ENCODE measurements at places on chromosomes 2 and 18. TPM values are rescaled to one million over a fixed set of nuclear protein-coding genes. Genes with fewer than 3 reads are reported as not detected.

GRCh38 chr2:7436096-7436906 lies 519.1 kb downstream of the RNF144A start:
- no peaks in the 10 kb centered on the region for H3K36me3 ChIP-seq
- no peak overlapping the region for H3K27ac ChIP-seq
- no peaks in the 10 kb centered on the region for H3K4me1 ChIP-seq
- no peaks in the 10 kb centered on the region for H3K27me3 ChIP-seq

DNA sequence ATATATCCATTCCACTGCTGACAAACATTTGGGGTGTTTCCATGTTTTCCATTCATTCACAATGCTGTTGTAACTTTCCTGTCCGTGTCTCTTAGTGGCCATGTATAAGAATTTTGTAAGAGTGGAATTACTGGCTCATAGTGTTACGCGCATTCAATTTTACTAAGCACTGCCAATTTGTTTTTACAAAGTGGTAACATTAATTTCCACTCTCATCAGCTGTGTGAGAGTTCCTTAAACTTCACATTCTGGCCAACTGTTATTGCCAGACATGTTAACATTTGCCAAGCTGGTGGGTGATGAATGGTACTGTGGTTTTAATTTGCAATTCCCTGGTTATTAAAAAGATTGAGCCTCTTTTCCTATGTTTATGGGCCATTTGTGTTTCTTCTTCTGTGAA lies 134.2 kb downstream of the DTNB start:
- no peaks in the 10 kb centered on the region for H3K36me3 ChIP-seq
- no peak for DNase-seq
- no peaks in the 10 kb centered on the region for H3K27me3 ChIP-seq

DNA sequence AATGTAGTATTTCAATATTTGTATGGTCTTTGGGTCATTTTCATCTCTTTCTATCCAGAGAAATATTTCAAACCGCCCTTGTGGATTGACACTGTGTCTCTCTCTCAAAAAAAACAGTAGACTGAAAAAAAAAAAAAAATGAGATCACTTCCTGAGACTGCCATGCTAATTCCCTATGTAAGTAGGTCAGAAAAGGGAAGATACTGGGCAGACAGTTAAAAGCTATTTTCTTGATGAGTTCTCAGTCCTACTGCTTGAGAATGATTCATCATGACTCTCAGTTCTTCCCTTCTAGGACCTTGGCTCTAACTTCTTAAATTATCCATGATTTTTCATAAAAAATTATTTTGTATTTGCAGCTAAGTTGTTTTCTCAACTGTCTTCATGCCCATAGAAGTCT lies 672.3 kb upstream of the REG3G start:
- DNase-seq = no peak
- no peak overlapping the region for H3K4me3 ChIP-seq
- no peaks in the 10 kb centered on the region for H3K27me3 ChIP-seq
- no peaks in the 10 kb centered on the region for H3K4me1 ChIP-seq

DNA sequence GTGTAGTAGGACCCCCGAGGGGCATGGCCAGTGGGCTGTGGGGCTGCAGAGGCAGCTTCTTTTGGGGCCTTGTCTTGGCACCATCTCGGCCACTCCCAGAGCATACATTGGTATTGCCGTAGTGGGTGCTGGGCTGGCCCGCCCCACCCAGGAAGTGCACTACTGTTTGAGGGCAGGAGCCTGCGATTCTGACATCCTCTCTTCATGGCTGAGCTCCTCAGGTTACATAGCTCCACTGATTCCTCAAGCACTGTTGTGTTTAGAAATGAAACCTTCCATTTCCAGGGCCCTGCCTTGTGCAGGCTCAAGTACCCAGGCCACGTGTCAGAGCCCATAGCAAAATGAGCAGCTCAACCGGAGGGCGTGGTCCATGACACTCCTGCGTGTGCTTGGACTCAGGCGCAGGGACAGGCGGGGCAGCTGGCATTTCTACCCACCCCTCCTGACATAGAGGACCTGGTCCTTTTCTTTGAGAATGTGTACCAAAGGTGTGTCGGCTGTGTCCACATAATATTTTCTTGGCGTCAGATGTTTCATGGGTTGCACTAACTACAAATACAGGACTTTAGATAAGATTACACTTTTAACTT lies 67.9 kb downstream of the DGKD start:
- no peaks in the 10 kb centered on the region for H3K27me3 ChIP-seq
- no peak overlapping the region for H3K27ac ChIP-seq
- no peak for DNase-seq
- H3K36me3 ChIP-seq = no peaks in the 10 kb centered on the region

GRCh38 chr2:43321446-43321845 lies 95.0 kb upstream of the ZFP36L2 start:
- peaks cover 2% of the 10 kb centered on the region for H3K36me3 ChIP-seq
- H3K4me3 ChIP-seq = no peak overlapping the region
- H3K27me3 ChIP-seq = no peaks in the 10 kb centered on the region
- DNase-seq = no peak

GRCh38 chr2:224110811-224111210 lies 71.7 kb upstream of the SERPINE2 start:
- H3K4me1 ChIP-seq = no peaks in the 10 kb centered on the region
- no peaks in the 10 kb centered on the region for H3K36me3 ChIP-seq
- no peak for DNase-seq

- H3K36me3 ChIP-seq = peaks cover 4% of the 10 kb centered on the region
- H3K4me3 ChIP-seq = no peak overlapping the region
- no peaks in the 10 kb centered on the region for H3K4me1 ChIP-seq
- DNase-seq = no peak
- H3K27me3 ChIP-seq = no peaks in the 10 kb centered on the region
Measured at GRCh38 chr2:200654823-200655222, 69.0 kb downstream of the AOX1 start.

GRCh38 chr2:44680424-44680971 lies 261.0 kb upstream of the SIX3 start:
- H3K4me1 ChIP-seq = no peaks in the 10 kb centered on the region
- H3K36me3 ChIP-seq = no peaks in the 10 kb centered on the region
- no peak for DNase-seq
- no peak overlapping the region for H3K27ac ChIP-seq
- H3K4me3 ChIP-seq = no peak overlapping the region

GRCh38 chr2:233426619-233427342 lies 72.5 kb downstream of the DGKD start:
- H3K27me3 ChIP-seq = no peaks in the 10 kb centered on the region
- DNase-seq = no peak
- H3K4me3 ChIP-seq = no peak overlapping the region
- H3K4me1 ChIP-seq = peaks cover 6% of the 10 kb centered on the region

GRCh38 chr2:9627310-9627709 lies 3.5 kb downstream of the YWHAQ start:
- no peak for DNase-seq
- no peaks in the 10 kb centered on the region for H3K36me3 ChIP-seq
- H3K4me1 ChIP-seq = peaks cover 6% of the 10 kb centered on the region
- H3K4me3 ChIP-seq = no peak overlapping the region
- H3K27ac ChIP-seq = no peak overlapping the region

DNA sequence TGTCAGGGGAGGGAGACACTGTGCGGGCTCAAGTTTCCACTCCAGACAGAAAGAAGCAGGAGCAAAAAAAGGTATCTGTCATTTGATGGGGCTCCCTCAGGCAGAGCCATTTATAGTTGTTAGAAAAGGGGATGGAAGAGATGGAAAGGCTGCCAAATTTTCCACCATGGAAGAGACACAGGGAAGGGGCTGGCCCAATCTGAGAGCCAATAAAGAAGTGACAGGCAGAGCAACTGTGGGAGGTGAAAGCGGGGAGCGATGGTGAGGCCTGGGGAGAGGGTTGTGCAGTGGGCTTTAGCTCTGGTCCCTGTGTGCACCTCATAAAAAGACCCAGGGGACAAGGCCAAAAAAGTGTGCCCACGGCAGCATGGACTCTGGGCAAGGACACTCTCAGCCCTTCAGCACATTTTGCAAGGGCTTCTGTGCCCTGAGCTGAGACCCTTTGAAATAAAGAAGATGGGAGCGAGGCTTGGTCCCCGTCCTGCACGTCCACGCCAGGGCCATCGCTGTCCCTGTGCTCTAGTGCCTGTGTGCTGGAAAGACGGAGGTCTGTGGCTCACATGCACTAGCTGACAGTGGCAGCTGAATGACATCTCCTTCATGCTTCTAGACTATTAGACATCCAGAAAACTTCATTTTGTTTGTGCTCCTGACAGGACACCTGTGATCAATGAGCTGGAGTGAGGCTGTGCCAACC lies 456.7 kb upstream of the HS6ST1 start:
- no peak overlapping the region for H3K4me3 ChIP-seq
- no peak overlapping the region for H3K27ac ChIP-seq
- peak; percentile 9 for DNase-seq
- H3K27me3 ChIP-seq = no peaks in the 10 kb centered on the region

DNA sequence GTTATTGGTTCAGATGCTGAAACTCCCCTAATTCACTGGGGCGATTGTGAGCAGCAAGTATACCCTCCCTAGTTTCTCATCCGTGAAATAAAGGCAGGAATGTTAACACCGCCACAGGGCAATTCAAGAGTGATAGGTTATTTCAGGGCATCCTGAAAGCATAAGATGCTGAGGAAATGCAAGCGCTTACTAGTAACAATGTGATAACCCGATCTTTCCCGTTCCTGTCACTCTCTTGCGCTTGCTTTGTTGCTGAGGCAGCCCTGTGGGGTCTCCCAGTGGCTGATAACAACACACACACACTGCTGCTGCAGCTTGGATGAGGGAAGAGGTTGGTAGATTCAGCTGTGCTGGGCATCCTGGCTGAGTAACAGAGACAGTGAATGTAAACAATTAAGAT lies 259.3 kb downstream of the AGPS start:
- no peak for DNase-seq
- H3K27ac ChIP-seq = no peak overlapping the region
- H3K4me3 ChIP-seq = no peak overlapping the region
- H3K36me3 ChIP-seq = no peaks in the 10 kb centered on the region
- no peaks in the 10 kb centered on the region for H3K27me3 ChIP-seq
- H3K4me1 ChIP-seq = no peaks in the 10 kb centered on the region

- H3K4me3 ChIP-seq = no peak overlapping the region
- DNase-seq = no peak
- no peaks in the 10 kb centered on the region for H3K36me3 ChIP-seq
- H3K27ac ChIP-seq = peak overlapping the region; percentile 57
- H3K4me1 ChIP-seq = peaks cover 11% of the 10 kb centered on the region
Measured at GRCh38 chr2:144504218-144504641, 15.7 kb downstream of the ZEB2 start.

- no peaks in the 10 kb centered on the region for H3K4me1 ChIP-seq
- no peaks in the 10 kb centered on the region for H3K36me3 ChIP-seq
- H3K27me3 ChIP-seq = no peaks in the 10 kb centered on the region
- no peak for DNase-seq
Measured at GRCh38 chr18:49730951-49731391, 82.4 kb downstream of the ACAA2 start.

DNA sequence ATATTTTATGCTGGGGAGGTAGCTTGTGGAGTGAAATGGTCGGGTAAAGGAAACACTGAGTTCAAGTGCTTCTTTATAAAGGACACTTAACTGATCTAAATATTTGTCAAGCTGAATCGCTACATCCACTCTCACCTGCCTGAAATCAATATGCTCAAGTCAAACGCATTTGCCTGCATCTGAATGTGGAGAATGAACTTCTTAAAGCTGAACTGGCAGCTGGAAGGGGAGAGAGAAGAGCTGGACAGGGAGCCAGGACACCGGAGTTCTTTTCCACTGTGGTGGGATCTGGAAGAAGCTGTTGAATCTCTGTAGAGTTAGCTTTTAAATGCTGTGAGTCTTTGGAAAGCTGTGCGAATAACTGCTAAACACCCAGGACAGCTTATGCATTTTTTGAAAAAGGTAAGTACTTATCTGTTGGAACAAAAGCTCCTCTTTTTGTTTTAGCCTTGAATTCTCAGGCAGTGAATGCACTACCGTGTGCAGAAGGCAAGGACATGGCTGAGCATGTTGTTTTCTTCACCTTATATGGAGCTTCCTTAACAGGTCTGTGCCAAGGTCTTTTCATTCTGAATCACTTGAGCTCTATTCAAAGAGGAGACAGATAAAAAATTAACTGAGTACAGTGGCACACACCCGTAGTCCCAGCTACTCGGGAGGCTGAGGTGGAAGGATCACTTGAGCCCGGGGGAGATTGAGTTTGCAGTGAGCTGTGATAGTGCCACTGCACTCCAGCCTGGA lies 74.2 kb upstream of the KLF7 start:
- no peak overlapping the region for H3K4me3 ChIP-seq
- H3K27ac ChIP-seq = peak overlapping the region; percentile 81
- H3K4me1 ChIP-seq = peaks cover 3% of the 10 kb centered on the region
- H3K27me3 ChIP-seq = no peaks in the 10 kb centered on the region
- no peaks in the 10 kb centered on the region for H3K36me3 ChIP-seq

DNA sequence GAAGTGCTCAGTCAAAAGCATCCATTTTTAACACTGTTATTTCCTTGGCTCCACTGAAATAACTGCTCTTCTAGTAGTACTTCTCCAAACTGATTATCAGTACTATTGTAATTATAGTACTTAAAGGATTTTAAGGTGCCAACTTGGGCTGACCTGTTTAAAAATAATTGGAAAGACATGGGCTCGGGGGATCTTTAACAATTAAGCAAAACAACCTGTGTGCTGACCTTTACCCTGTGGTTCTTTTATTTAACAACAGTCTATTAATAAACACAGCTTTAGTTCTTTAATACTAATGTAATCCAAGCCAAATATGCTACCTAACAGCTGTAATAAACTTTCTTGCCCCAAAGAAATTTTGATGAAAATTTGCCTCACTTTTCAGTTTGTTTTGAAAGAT lies 6.9 kb upstream of the ITPRID2 start:
- H3K4me1 ChIP-seq = no peaks in the 10 kb centered on the region
- DNase-seq = no peak
- no peak overlapping the region for H3K4me3 ChIP-seq
- no peaks in the 10 kb centered on the region for H3K27me3 ChIP-seq

- H3K36me3 ChIP-seq = peaks cover 7% of the 10 kb centered on the region
- no peak overlapping the region for H3K27ac ChIP-seq
- H3K4me1 ChIP-seq = no peaks in the 10 kb centered on the region
- DNase-seq = no peak
- no peaks in the 10 kb centered on the region for H3K27me3 ChIP-seq
- H3K4me3 ChIP-seq = no peak overlapping the region
Measured at GRCh38 chr2:209696836-209697711, 74.6 kb upstream of the UNC80 start.

- no peaks in the 10 kb centered on the region for H3K4me1 ChIP-seq
- peak; percentile 60 for DNase-seq
- H3K36me3 ChIP-seq = no peaks in the 10 kb centered on the region
- peak overlapping the region; percentile 21 for H3K27ac ChIP-seq
Measured at GRCh38 chr2:30272761-30273573, 41.6 kb downstream of the LBH start.

CTAGE1 gene
- total RNA-seq = not detected

STARD6 gene
- not detected for total RNA-seq

SPP2 gene
- total RNA-seq = not detected

FIGN gene
- total RNA-seq = 12.7 TPM

PLEKHM3 gene
- total RNA-seq = 18.9 TPM

FARP2 gene
- total RNA-seq = 64.4 TPM

LIPG gene
- total RNA-seq = 9.1 TPM

SERPINB13 gene
- not detected for total RNA-seq

ARHGAP28 gene
- 3.5 TPM for total RNA-seq

TRPM8 gene
- not detected for total RNA-seq

AQP4 gene
- 0.30 TPM for total RNA-seq

RBM44 gene
- total RNA-seq = 3.2 TPM

SERPINB3 gene
- total RNA-seq = not detected

DSG1 gene
- total RNA-seq = not detected
